NCI-H69 (cell line): ENCODE measurements at places on chromosomes 2 and 18.

GRCh38 chr2:238920053-238920452 is 72.2 kb downstream of the TWIST2 start:
- no peak for DNase-seq

GRCh38 chr2:196170213-196170605 is 1.2 kb downstream of the STK17B start:
- peak; percentile 65 for DNase-seq

- DNase-seq = no peak
These were observed 38.2 kb downstream of the CASP8 start for GRCh38 chr2:201298462-201299052.

GRCh38 chr2:217415316-217415715 is 555.5 kb upstream of the TNP1 start:
- no peak for DNase-seq

- no peak for DNase-seq
These were observed 76.0 kb downstream of the KLHL29 start for GRCh38 chr2:23460993-23461392.

- no peak for DNase-seq
These were observed 75.9 kb upstream of the COL3A1 start for GRCh38 chr2:188898261-188898660.

DNA sequence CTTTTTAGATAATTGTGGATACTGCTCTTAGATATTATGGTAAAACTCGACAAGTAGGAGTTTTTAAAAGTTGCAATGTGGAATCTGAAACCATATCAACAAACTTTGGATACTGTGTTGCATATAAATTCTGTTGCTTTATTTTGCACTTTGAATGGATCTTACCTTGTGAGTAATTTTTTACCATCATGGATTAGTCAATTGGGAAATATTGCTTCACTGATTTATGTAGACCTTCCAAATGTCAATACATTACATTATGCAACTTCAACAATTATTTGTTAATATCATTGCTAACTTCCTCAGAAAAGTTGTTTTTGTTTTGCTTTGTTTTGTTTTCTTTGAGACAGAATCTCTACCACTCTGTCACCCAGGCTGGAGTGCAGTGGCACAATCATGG is 102.0 kb upstream of the SLC38A11 start:
- no peak for DNase-seq

- no peak for DNase-seq
These were observed 17.4 kb downstream of the FBLN7 start for GRCh38 chr2:112155331-112156151.

DNA sequence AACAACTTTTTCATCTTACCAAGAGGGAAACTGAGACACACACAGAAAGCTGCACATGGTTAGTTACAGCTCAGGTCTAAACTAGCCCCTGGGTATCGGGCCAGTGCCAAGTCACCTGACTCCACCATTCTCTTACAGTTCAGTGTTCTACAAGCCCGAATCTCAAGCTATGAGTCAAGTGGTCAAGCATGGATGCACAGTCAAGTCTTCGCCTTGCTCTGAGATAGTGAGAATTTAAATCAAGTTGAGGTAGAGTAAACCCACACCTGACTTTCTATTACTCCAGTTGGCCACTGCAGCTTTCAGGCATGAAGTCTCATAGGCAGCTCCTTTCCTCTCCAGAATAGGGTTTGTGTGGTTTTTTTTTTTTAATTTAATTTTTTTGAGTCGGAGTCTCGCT is 34.5 kb upstream of the ARL5A start:
- DNase-seq = no peak

- no peak for DNase-seq
These were observed 124.8 kb downstream of the ZNF516 start for GRCh38 chr18:76370201-76370600.

DNA sequence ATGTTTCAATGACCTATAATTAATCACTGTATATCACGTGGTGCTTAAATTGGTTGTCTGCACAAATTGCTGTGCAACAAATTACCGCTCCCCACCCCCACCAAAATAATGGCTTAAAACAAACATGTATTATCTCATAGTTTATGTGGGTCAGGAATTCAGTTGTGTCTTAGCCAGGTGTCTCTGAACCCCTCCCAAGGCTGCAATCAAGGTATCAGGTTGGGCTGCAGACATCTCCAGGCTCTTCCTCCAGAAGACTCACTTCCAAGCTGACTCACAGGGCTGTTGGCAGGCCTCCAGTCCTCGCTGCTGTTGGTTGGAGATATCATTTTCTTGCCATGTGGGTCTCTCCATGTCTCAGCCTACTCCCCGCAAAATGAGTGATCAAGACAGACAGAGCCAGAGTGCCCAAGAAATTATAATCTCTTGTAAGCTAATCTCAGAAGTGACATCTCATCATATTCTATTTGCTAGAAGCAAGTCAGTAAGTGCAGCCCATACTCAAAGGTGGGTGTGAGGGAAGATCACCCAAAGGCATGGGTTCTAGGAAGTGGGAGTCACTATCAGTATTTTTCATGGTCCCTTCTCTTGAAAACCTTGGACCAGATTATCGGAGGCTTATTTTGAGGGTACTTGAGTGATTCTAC is 38.4 kb downstream of the SPC25 start:
- peak; percentile 96 for DNase-seq

- peak; percentile 0 for DNase-seq
These were observed 12.4 kb downstream of the IL1F10 start for GRCh38 chr2:113080134-113080533.
